Hindlimb muscle (tissue), 1 donor: ENCODE measurements at places on chromosomes 3 and 15.

DNA sequence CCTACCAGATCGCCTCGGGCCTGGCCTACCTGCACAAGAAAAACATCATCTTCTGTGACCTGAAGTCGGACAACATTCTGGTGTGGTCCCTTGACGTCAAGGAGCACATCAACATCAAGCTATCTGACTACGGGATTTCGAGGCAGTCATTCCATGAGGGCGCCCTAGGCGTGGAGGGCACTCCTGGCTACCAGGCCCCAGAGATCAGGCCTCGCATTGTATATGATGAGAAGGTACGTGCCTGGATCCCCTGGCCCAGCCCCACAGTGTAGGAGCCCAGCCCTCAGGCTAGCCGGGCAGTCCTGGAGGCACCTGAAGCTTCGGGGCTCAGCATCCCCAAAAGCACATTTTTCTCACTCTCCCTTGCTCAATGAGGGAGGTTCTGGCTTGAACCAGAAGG is 135.8 kb downstream of the LRRK1 start:
- DNase-seq = no peak

GRCh38 chr3:72265256-72266015 is 480.5 kb upstream of the PROK2 start:
- no peak for DNase-seq

DNA sequence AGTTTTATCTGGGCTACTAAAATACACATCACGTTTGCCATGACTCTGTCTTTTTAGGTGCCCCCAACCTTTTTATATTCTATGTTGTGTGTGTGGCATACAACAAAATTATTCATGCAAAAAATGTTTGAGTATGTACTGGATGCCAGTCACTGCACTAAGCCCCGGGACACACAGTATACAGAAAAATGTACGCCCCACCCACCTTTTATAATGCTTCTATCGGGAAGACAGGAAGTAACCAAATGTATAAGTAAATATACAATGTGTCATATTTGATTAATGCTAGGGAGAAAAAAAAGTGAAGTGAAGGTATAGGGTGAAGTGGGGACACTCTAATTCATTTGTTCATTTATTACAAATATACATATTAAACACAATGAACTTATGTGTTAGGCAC is 503.4 kb upstream of the MDFIC2 start:
- no peak for DNase-seq

DNA sequence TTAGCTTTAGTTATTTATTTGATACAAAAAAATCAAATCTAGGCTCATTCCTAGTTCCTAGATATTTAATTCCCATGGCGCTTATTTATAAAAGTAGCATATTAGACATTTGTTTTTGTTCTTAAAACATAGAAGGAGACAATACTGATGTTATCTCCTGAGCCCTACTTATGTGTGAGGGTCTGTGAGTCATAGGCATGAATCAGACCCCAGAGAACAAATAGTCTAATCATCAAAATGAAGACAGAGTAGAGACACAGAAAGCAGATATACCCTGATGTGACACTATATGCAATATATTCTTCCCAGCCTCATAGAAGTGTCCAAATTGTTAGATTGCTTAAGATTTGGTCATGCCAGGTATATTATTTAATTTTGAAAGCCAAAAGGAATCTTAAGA is 44.9 kb downstream of the PEX5L start:
- DNase-seq = no peak

GRCh38 chr3:89179355-89180001 is 72.1 kb downstream of the EPHA3 start:
- DNase-seq = no peak

DNA sequence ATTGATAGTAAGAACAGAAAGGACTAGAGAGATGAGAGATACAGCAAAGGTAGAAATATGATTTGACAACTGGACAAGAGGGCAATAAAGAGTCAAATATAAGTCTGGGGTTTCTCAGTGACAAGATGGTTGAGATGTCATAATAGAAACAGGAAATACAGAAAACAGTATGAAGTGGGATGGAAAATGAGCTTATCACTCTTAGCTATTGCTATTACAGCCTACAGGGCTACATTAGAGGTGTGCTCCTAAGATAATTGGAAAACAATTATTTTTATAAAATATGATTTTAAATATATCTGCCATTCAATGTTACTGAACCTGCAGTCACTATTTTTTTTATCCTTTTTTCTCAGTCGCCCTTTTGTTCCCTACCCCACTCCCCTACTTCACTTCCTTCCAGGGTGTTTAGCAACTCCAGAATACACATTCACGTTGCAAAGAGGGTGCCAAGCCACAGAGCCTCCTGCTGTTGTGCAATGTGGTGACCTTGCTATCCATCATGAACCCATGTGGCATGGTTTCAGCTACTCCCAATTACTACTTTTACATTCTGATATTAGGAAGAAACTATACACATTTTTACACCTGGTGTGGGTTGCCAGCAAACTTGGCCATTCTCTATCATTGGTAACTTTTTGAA is 6.0 kb downstream of the NRG4 start:
- DNase-seq = no peak

- DNase-seq = peak; percentile 8
Measured at GRCh38 chr15:69194025-69194827, 33.8 kb downstream of the GLCE start.

DNA sequence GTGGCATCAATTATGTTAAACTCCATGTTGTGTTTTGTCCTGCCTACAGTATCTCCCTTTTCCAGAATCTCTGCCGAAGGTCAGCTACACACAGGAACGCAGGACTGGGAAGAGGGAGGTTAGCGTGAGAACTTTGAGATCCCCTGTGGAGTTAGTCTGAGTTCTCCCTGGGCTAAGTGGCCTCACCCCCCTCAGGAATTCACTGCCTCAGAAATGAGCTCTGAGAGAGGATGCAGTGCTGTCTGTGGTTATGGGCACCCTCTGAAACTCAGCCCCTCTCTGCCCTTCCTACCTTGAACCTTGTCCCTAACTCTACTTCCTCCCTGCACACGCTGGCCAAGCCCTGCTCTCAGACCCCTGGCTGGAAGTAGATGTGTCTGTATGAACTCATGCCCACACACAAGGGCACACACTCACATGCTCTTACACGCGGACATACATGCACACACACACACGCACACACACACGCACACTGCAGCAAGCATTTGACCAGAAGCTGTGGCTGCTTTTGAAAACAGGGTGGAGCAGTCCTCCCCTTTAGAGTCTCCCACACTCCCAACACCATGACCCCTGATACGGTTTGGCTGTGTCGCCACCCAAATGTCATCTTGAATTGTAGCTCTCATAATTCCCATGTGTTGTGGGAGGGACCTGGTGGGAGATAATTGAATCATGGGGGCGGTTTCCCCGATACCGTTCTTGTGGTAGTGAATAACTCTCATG is 5.3 kb upstream of the VIPR1 start:
- DNase-seq = no peak

DNA sequence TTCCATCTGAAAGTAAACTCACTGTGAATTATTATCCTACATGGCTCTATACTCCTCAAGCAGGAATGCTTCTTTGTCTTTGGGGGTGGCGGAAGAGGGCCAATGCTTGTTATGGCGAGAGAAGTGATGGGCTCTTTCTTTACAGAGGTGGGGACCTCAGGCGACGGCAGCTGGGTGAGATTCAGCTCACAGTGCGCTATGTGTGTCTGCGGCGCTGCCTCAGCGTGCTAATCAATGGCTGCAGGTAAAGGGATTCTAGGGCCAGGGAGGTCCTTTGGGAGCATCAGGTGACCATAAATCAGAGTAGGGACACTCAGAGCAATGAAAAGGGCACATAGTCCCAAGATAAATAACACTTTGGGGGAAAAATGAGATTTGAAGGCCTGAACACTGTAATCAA is 39.0 kb downstream of the ESYT3 start:
- DNase-seq = no peak
